ENCODE measurements at places on chromosomes 4 and X. TPM values are rescaled to one million over a fixed set of nuclear protein-coding genes. Genes with fewer than 3 reads are reported as not detected.

The MAOA gene
- total RNA-seq = 23.3 TPM

The LANCL3 gene
- 0.38 TPM for total RNA-seq

The CLTRN gene
- total RNA-seq = 2.7 TPM

The TMEM156 gene
- not detected for total RNA-seq

- DNase-seq = no peak
Measured at GRCh38 chrX:116384406-116384954, 51.9 kb upstream of the SLC6A14 start.

DNA sequence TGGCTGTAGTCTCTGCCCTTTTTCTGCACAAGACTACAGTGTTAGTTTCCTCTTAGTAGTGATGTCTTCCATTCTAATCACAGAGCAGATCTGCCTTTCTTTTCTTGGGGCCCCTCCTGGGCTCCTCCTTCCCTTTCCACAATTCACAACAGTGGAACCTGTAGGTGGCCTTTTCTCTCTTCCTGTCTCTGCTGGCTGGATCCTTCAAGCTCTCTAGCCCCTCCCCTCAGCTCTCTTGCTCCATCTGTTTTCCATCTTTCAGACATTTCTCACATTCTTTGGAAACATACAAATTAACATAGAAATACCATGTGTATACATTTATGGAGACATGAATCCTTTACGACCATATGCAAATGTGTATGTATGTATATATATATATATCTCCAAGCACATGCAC is 304 bp upstream of the SPIN2A start:
- DNase-seq = peak; percentile 59

Data from H7 (cell line).